Coronary artery (tissue), 2 donors: ENCODE measurements at places on chromosomes 1 and 21.
A peak's percentile ranks its signal among the peaks of the same experiment; 100 is the strongest.

DNA sequence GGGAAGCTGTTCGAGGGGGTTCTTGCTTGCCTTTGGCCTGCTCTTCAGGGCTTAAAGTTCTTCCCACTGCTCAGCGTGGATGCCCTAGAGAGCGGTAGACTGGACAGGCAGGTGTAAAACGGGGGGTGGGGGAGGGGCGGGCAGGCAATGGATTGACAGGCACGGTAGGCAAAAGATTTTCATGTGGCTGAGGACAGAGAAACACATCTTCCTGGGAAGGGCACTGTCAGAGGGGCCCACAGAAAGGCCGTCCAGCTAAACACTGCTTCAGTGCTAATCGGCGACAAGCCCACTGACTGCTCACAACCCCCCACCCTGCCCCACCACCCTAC lies 412 bp downstream of the ABCA4 start:
- no peak for DNase-seq

DNA sequence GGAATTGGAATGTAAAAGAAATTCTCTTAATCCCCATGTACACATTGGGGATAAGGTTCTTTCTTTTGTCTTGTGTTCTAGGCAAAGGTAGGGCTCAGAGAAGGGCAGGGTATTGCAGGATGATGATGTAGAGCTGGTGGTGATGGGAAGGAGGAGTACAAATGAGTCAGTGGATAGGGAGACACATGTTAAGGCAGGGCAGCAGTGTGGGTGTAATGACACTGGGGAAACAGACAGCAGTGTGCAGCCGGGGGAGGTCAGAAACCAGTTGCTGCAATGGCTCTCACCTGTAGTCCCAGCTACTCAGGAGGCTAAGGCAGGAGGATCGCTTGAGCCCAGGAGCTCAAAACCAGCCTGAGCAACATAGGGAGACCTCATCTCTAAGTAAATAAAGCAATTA lies 5.1 kb downstream of the NLRP3 start:
- no peak for DNase-seq

GRCh38 chr1:20165522-20165951 lies 20.4 kb upstream of the UBXN10 start:
- DNase-seq, result no peak

DNA sequence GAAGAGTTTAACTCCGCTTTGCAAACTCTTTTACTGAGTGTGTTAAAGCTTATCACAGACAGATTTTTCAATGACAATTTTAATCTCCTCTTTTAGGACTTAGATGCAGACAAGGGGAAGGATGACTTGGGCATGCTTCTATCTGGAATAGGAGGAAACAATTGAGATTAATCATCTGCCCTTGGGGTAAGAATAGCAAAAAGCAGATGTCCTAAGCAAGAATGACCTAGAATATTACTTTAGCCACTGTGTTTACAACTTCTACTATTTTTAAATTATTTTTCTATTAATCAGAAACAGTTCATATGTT lies 569.0 kb upstream of the ADGRL2 start:
- DNase-seq, result no peak

DNA sequence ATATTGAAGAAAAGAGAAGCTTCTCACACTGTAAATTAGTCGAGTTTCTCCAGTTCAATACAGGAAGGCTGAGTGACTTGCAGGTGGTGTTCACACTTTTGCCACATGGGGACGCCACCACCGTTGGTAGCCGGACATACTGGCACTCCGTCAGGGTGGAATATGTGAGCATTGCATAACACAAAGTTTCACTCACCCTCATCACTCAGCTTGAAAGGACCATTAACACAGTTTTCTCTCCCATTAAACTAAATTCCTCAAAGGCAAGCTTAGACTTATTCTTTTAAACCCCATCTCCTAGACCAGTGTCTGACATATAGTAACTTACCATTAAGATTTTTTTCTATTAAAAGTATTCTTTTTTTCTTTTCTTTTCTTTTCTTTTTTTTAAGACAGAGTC lies 105.3 kb upstream of the SERBP1 start:
- peak; percentile 85 for DNase-seq

DNA sequence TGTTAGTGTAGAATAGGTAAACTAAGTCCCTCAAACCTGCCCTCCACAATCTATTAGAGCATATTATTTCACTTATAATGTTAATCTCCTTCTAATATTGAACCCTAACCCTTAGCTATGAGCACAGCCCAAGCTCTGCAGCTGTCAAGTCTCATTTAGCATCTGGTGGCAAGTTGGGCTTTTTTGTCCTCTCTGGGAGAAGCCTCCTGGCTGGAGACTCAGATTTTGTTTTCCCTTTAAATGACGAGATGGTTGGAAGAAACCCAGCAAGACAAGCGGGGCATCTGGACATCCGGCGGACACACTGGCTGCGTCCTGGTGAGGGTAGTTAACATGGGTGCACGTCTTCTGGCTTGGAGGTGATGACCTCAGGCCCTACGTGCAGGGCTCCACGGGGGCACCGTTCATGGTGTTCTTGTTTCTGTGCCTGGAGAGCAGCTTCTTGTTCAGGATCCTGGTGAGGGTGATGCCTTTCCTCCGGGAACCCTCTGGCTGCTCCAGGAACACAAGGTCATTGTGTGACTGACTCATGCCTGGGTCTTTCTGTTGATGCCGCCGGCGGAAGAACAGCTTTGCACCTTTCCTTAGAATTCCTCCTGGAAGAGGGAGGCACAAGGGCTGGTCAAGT lies 9.7 kb upstream of the PRDM15 start:
- DNase-seq, result no peak

DNA sequence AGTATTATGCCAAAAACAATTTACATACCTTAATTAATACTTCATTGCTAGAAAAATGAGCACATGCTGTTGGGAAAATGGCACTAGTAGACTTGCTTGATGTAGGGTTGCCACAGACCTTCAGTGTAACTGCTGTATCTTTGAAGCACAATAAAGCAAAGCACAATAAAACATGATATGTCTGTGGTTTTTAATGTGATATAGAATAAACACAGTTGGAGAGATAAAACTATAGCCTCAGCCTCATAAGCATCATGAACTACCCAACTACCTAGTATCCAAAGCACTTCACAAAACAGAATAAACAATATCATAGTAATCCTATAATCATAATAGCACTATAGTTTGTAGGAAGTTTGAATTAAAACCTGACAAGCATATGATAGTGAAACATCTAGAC lies 143.5 kb downstream of the SYT14 start:
- no peak for DNase-seq

DNA sequence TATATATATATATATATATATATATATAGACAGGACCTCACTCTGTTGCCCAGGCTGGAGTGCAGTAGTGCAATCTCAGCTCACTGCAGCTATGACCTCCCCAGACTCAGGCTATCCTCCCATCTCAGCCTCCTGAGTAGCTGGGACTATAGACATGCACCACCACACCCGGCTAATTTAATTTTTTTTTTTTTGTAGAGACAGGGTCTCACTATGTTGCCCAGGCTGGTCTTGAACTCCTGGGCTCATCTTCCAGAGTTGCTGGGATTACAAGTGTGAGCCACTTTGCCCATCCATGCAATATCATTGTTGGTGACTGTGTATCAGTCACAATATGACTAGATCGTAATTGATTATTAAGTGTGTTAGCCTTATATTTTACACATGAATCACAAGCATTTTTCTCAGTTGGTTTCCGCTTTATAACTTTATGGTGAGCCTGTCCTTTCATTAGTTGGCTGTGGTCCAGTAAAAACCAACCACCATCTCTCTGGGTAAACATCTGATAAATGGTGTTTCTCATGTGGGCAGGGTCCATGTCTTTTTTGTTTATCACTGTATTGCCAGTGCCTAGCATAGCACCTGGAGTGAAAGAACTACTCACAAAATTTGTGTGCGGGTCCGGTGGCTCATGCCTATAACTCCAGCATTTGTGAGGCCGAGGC lies 63.6 kb downstream of the MYOM3 start:
- no peak for DNase-seq

- DNase-seq, result no peak
Measured at GRCh38 chr1:7856345-7856744, 3.5 kb upstream of the UTS2 start.

- DNase-seq, result no peak
Measured at GRCh38 chr21:44568667-44569556, 4.6 kb upstream of the KRTAP10-4 start.
